ENCODE measurements at places on chromosomes 2 and 18.

- H3K27me3 ChIP-seq, result no peaks in the 10 kb centered on the region
- no peak overlapping the region for H3K27ac ChIP-seq
- no peak for DNase-seq
- H3K4me1 ChIP-seq, result no peaks in the 10 kb centered on the region
- H3K36me3 ChIP-seq, result no peaks in the 10 kb centered on the region
- H3K4me3 ChIP-seq, result no peak overlapping the region
These were observed 21.3 kb downstream of the EDAR start for GRCh38 chr2:108967757-108968156.

- no peak overlapping the region for H3K4me3 ChIP-seq
- no peak overlapping the region for H3K27ac ChIP-seq
- H3K27me3 ChIP-seq, result no peaks in the 10 kb centered on the region
These were observed 66.7 kb downstream of the TWIST2 start for GRCh38 chr2:238914648-238915015.

DNA sequence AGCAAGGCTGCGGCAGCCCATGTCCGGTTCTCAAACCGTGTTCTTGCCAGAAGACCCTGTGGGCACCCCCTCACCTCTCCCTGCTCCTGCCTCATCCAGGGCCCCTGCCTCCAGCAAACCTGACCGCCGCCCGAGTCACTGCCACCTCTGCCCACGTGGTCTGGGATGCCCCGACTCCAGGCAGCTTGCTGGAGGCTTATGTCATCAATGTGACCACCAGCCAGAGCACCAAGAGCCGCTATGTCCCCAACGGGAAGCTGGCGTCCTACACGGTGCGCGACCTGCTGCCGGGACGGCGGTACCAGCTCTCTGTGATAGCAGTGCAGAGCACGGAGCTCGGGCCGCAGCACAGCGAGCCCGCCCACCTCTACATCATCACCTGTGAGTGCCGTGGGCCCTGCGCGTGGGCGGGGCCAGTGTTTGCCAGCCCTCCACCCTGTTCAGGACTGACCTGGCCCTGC is 32.2 kb downstream of the MTERF4 start:
- DNase-seq, result no peak
- peaks cover 7% of the 10 kb centered on the region for H3K36me3 ChIP-seq
- H3K27ac ChIP-seq, result no peak overlapping the region
- no peaks in the 10 kb centered on the region for H3K4me1 ChIP-seq
- H3K27me3 ChIP-seq, result no peaks in the 10 kb centered on the region
- no peak overlapping the region for H3K4me3 ChIP-seq

GRCh38 chr2:239581352-239581901 is 180.6 kb upstream of the HDAC4 start:
- no peak overlapping the region for H3K4me3 ChIP-seq
- DNase-seq, result no peak
- no peaks in the 10 kb centered on the region for H3K36me3 ChIP-seq

- no peak overlapping the region for H3K4me3 ChIP-seq
- peaks cover 15% of the 10 kb centered on the region for H3K4me1 ChIP-seq
- no peaks in the 10 kb centered on the region for H3K27me3 ChIP-seq
- DNase-seq, result no peak
- H3K36me3 ChIP-seq, result peaks cover 3% of the 10 kb centered on the region
These were observed 42.4 kb downstream of the SP3 start for GRCh38 chr2:173922760-173923159.

DNA sequence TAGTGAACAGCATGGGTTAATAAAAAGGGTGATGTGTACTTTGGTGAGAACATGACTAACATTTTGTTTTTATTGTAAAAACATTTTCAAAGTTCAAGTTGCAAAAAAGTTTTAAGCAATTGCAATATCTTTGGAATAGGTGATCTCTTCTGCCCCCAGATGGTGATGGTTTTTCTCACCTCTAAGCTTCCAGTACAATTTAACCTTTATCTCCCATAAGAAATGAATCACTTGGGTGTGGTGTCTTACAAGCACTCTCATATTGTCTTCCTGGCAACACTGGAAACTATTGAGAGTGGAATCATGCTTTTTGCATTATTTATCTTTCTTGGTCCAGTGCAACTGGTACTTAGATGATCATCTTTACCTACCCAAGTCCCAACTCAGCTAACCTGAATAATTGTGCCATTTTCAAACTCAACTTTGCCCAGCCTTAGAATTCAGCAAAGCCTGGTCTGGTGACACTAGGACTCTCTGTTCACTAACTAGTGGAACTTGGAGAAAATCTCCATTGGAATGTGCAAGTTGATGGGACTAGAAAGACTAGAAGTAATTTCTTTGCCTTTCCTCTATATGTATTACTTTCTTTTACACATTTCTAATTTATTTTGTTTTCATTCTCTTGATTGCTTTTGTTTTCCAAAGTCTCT is 964.7 kb upstream of the ZEB2 start:
- DNase-seq, result peak; percentile 22
- no peaks in the 10 kb centered on the region for H3K4me1 ChIP-seq
- no peak overlapping the region for H3K27ac ChIP-seq
- no peaks in the 10 kb centered on the region for H3K36me3 ChIP-seq
- no peaks in the 10 kb centered on the region for H3K27me3 ChIP-seq

GRCh38 chr2:16525265-16525887 is 140.3 kb downstream of the CYRIA start:
- no peaks in the 10 kb centered on the region for H3K36me3 ChIP-seq
- DNase-seq, result peak; percentile 13
- no peak overlapping the region for H3K4me3 ChIP-seq

- peaks cover 12% of the 10 kb centered on the region for H3K36me3 ChIP-seq
- no peak overlapping the region for H3K4me3 ChIP-seq
- no peak overlapping the region for H3K27ac ChIP-seq
- no peak for DNase-seq
- H3K4me1 ChIP-seq, result no peaks in the 10 kb centered on the region
- H3K27me3 ChIP-seq, result no peaks in the 10 kb centered on the region
These were observed 160.6 kb upstream of the SMAD7 start for GRCh38 chr18:49111191-49111988.

DNA sequence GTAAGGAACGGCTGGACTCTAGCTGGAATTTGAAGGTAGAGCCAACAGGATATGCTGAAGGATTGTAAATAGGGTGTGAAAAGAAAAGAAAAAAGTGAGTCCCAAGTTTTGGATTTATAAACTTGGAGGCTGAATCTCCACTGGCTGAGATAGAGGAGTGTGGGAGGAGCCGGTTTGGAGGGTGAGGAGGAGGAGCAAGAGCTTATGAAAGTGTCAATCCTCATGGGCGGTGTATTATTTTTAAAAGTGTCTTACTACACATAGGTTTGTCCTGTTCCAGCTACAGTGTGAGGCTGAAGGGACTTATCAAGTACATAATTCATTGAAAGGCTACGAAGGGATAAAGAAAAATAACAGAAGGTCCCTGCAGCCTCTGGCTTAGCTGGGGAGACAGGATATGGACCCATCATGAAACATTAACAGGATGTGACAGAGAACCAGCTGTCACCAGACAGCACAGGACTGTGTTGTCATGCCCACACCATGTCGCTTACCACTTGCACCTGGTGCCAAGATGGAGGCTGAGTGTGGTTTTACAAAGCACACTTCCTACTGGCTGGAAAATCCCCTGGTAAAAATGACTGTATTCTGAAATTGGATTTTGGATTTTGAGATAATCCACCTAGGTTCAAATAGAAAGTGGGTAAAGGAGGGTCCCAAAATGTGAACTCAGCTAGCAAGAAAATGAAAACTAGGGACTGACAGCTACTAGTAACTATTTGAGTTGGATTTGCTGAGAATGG is 2.5 kb upstream of the MREG start:
- DNase-seq, result peak; percentile 77
- H3K27ac ChIP-seq, result peak overlapping the region; percentile 34
- no peaks in the 10 kb centered on the region for H3K36me3 ChIP-seq

DNA sequence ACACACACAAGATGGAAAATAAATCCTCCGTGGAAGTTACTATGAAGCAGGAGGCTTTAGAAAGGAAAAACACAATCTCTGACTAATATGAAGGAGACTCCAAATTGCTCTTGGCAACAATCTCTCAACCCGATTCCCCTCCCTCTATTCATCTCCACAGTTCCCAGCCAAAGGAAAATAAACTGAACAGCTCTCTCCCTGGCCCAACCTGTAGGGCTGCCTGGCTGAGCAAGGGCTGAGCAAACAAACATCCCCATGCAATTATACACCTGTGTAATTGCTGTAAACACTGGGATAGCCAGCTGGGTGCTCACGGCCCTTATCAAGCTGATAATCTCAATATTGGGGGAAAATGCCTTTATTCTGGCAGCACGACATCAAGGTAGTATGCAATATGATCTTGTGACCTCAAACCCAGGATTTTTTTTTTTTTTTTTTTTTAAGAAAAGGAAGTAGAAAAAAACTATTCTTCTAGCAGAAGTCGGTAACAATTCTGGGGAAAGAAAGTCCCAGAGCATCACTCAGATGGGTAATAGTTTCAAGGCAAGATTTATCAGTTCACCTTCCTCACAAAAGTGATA is 203.3 kb upstream of the SMAD2 start:
- H3K27me3 ChIP-seq, result peaks cover 10% of the 10 kb centered on the region
- H3K4me3 ChIP-seq, result no peak overlapping the region
- H3K27ac ChIP-seq, result no peak overlapping the region
- DNase-seq, result no peak
- no peaks in the 10 kb centered on the region for H3K4me1 ChIP-seq

DNA sequence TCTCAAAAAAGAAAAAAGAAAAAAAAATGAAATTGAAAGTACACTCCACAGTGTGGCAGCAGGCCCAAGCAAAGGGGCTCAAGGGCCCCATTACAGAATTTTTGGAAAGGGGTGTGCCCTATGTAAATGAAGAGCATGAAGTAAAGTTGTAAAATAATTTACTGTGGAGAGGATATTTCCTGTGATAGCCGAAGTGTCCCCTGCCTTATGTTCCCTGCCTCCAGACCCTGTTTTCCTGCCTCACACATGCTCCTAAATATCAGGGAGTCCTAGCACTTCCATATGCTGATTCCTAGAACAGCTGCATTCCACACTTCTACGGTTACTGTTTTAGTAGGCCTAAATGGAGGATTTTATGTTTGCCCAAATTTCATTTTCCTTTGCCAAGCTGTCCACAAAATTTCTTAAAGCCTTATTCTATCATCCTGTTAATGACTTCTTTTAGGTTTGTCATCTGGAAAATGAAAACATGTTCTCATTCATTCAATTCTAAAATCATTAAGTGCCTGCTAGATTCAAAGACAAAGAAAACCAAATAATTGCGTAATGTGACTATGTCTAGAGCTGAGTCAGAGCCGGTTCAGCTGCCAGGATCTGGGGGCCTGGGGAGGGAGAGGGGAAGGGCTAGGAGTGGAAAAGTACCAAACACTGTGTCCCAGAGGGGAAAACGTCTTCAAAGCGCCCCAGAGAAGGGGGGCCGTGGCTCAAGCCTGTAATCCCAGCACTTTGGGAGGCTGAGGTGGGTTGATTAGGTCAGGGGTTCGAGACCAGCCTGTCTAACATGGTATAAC is 25.9 kb upstream of the IMPA2 start:
- H3K27ac ChIP-seq, result no peak overlapping the region
- no peaks in the 10 kb centered on the region for H3K27me3 ChIP-seq
- H3K4me1 ChIP-seq, result no peaks in the 10 kb centered on the region
- no peaks in the 10 kb centered on the region for H3K36me3 ChIP-seq

GRCh38 chr2:191359133-191359532 is 113.9 kb downstream of the MYO1B start:
- no peak for DNase-seq
- H3K36me3 ChIP-seq, result no peaks in the 10 kb centered on the region
- H3K27ac ChIP-seq, result no peak overlapping the region
- no peaks in the 10 kb centered on the region for H3K4me1 ChIP-seq

DNA sequence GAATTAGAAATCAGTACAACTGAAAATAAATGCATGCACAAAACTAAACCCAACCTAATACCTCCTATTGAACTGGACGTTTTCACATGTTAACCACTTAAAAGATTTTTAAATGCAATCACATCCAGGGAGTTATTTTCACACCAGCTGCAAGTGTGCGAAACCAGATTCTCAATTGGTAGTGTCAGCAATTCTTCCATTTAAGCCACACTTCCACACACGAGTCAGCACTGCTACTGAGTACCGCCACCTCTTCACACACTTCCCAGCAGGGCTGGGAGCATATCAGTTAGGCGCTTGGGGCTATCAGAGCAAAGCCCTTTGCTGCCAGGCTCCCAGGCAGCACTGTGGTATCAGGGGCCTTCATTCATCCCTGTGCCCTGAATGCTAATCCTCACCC is 14.2 kb downstream of the ERCC3 start:
- peaks cover 13% of the 10 kb centered on the region for H3K36me3 ChIP-seq
- H3K27ac ChIP-seq, result no peak overlapping the region
- H3K4me3 ChIP-seq, result no peak overlapping the region
- H3K27me3 ChIP-seq, result no peaks in the 10 kb centered on the region

DNA sequence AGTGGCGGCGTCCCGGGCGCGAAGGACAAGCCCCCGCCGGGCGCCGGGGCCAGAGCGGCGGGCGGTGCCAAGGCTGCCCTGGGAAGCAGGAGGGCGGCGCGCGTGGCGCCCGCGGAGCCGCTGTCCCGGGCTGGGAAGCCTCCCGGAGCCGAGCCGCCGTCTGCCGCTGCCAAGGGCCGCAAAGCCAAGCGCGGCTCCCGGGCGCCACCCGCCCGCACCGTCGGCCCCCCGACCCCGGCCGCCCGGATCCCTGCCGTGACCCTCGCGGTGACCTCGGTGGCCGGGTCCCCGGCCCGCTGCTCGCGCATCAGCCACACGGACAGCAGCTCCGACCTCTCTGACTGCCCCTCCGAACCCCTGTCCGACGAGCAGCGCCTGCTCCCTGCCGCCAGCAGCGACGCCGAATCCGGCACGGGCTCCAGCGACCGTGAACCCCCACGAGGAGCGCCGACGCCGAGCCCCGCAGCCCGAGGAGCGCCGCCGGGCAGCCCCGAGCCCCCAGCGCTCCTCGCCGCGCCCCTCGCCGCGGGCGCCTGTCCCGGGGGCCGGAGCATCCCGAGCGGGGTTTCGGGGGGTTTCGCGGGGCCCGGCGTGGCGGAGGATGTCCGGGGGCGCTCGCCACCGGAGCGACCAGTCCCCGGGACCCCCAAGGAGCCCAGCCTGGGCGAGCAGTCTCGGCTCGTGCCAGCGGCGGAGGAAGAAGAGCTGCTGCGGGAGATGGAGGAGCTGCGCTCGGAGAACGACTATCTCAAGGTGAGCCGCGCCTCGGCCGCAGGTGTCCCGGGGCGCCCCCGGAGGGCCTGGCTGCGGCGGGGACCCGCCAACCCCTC is 820 bp downstream of the MTCL1 start:
- H3K4me1 ChIP-seq, result peaks cover 22% of the 10 kb centered on the region
- peak; percentile 60 for DNase-seq
- peak overlapping the region; percentile 59 for H3K4me3 ChIP-seq
- no peak overlapping the region for H3K27ac ChIP-seq
- H3K36me3 ChIP-seq, result no peaks in the 10 kb centered on the region

DNA sequence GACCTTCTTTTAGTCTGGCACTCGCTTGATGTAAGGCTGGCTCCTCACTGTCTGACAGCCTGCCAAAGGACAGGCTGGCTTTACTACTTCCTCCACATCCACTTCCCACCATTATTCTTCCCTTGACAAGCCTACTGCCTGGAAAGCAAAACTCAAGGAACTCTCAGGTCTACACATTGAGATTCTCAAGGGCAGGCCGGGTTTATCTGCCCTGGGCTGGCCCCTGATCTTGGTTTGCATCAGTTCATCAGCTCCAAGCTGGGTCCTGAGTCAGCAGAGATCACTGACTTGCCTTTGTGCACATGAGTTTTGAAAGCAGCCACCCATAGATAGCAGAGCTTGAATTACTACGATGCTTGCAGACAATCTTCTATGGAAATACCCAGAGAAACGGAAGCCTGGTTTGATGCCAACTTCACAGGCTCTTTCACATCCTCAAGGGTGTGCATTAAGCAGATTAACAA is 53.9 kb downstream of the KCTD18 start:
- H3K4me3 ChIP-seq, result no peak overlapping the region
- no peaks in the 10 kb centered on the region for H3K27me3 ChIP-seq

- no peaks in the 10 kb centered on the region for H3K27me3 ChIP-seq
- no peak overlapping the region for H3K27ac ChIP-seq
- no peaks in the 10 kb centered on the region for H3K36me3 ChIP-seq
These were observed 352.1 kb downstream of the RBM43 start for GRCh38 chr2:150909613-150910012.

Measured in B cell (primary cell).